ENCODE measurements at places on chromosomes 12 and 14.
A peak's percentile ranks its signal among the peaks of the same experiment; 100 is the strongest.

- no peak for DNase-seq
Observed at GRCh38 chr12:67968321-67968720, 20.9 kb upstream of the IFNG-AS1 start.

DNA sequence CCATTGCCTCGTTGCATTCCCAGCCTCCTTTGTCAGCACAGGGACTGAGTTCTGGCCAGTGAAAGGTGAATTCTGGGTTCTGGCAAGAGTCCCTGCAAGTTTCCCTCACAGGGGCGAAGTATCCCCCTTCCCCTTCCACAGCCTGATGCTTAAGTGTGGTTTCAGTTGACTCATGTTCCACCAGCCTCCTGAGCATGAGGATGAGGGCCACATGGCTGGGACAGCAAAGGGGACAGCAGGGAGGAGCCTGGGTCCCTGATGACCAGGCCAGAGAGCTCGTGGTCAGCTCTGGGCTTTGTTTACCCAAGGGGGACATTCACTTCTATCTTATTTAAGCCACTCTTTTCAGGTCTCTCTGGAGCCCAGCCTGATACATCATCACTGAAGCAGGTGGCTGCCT, 36.5 kb downstream of the CACNA2D4 start:
- DNase-seq = no peak

GRCh38 chr12:122348505-122348904, 74.0 kb downstream of the CLIP1 start:
- DNase-seq = no peak

- DNase-seq = no peak
Observed at GRCh38 chr12:57896434-57897201, 44.7 kb upstream of the ATP23 start.

GRCh38 chr12:65663648-65664047, 160.6 kb upstream of the HMGA2 start:
- DNase-seq = no peak

DNA sequence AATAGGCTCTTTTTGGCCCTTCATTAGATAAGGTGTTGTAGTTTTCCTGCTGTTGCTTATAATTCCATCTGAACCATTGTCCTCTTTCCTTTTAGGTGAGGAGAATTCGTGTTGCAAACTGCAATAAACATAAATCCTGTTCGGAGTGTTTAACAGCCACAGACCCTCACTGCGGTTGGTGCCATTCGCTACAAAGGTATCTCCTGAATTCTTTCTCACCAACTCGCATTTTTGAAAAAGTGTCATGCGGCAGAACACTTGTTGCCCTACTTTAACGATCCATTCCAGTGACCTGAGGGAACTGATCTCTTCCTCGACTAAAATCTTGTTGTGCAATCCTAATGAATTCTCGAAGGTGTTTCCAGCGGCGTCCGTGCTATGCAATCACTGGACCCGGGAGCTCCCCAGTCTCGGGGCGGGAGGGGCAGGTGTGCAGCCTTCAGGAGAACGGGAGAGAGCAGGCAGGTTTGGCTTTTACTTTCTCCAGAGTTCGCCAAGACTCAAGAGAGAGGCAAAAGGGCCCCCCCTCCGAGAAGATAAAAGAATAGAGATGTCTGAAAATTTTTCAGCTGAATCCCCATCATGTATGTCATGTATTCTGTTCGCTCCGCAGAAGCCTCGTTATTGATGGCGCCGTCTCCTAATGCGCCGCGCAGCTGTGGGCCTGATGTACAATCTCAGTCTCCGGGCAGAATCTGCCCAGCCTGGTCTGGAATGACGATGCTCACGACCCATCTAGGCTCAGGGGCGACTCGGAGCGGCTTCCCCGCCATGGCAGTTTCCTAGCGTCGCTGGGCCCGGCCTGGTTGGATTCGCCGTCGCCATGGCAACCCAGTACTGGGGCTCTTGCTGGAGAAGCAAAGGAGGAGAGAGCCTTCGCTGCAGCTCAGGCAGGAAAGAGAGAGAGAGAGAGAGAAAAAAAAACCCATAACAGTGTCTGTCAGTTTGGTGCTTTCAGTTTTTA, 38.2 kb downstream of the PLXNC1 start:
- DNase-seq = peak; percentile 85

DNA sequence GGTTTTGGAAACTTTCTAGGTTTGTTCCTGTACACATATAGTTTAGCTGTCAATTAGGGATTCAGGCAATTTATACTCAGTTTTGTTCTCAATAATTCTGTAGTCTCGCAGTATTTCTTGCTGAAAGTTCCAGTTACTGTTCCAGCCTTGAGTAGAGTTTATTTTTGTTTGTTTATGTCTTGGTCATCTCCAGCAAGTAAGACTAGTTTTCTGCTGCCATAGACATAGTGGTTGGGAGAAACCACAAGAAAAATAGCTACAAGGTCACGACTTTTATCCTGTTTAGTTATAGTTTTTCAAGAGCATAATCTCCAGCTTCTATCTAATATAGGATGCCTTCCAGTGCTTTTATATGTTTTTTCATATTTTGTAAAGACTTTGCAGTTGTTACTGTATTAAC, 99.6 kb upstream of the FOXG1 start:
- DNase-seq = no peak

- DNase-seq = no peak
Observed at GRCh38 chr12:43480591-43480990, 71.4 kb downstream of the ADAMTS20 start.

DNA sequence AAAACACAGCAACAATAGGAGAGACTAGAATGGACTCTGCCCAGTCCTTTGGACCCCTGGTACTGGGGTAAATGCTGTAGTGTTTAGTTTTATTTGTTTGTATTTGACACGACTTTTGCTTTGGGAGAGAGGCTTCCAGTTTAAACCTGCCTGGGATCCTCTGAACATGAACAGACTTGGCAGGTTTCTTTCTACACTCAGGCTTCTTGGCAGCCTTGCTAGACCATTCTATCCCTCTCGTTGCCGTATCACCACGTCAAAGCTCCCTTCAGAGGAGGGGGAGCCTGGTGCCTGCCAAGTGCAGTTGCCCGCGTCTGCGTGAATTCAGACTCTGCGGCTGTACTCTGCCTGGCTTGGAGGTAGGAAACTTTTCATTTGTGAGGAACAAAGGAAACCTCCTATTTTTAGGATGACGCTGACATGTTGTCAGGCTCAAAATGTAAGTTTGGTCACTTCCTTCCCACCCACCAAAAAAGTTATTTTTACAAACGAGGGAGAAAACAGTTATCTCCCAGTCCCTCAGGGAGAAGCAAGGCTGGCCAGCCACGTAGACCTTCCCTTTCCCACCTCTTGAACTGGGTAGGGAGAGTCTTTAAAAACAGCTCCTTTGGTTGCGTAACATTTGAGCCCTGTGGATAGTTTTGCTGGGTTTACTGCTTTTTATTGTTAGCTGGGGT, 25.9 kb downstream of the CD9 start:
- DNase-seq = peak; percentile 62

DNA sequence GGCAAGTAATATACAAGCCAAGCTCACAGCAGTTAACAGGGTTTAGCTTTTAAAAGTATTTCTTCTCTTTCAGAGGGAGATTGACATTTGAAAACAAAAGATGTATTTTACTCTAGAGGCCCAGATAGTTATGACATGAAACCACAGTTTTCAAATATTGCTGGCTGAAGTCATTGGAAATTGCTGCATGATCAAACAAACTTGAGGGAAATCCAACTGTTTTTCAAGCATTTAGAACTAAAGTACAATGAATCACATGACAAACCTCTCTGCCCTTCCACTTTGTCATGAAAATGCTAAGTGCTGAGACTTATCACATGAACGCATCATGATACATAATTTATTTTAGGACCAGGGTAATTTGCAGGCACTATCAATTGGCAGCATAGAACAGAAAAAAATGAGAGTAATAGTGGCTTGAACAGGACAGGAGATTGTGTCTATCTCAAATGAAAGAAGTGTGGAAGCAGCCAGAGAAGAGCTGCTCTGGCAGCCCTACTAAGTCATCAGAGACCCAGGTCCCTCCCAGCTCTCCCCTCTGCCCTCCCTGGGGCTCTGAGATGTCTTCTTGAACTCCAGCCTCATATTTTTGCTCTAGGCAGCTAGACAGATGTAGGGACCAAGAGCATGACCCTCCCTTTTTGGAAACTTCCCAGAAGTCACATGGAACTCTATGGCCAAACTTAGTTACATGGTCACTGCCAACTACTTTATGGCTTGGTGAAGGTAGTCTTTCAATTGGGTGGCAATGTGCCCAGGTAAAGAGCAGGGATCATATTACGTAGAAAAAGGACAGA, 90.1 kb upstream of the PELI2 start:
- DNase-seq = no peak

DNA sequence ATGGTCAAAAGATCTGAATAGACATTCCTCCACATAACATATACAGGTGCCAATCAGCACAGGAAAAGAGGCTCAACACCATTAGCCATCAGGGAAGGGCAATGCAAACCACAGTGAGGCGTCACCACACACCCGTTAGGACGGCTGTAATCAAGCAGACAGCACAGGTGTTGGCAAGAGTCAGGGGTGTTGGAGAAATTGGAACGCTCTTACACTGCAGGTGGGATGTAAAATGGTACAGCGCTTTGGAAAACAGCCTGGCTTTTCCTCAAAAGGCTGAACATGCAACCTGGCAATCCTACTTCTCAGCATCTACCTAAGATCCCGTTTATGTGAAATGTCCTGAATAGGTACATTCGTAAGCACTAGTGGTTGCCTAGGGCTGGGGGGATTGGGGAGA, 21.5 kb upstream of the MMP17 start:
- DNase-seq = no peak

GRCh38 chr12:124740691-124741137, 123.0 kb downstream of the SCARB1 start:
- no peak for DNase-seq

DNA sequence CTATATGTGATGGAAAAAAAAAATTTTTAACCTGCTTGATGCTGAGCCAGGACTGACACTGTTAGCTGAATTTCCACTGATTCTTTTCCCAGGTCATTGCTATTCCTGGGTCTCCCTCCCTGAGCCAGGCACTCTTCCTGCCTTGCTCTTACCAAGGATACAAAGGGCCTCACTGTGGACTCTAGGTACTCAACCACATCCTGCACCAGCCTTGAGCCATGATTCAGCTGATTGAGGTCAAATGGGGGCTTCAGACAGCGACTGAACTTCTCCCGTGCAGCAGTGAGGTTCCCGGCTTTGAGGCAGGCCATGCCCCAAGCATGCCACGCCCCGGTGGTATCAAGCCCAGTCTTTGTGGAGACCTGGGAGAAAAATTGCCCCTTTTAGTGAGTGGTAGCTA, 54.3 kb downstream of the ZFYVE26 start:
- no peak for DNase-seq

DNA sequence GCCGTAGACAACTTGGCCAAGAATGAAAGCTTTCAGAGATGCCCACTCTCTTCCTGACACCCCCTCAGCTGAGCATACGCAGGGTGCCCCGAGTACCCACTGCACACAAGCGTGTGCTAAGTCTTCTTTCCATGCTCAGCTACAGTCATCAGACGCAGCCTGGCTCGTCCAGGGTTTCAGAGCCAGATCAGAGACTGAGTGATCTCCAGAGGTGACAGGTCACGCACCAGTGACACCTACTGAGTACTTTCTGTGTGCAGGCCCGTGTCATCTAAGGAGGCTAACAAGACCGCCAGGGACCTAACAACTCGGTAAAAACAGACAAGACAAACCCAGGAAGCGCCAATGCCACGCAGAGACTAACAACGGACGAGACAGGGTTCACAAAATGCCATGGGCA, 25.1 kb downstream of the STX2 start:
- no peak for DNase-seq

- no peak for DNase-seq
Observed at GRCh38 chr12:95591731-95592130, 40.5 kb upstream of the USP44 start.

DNA sequence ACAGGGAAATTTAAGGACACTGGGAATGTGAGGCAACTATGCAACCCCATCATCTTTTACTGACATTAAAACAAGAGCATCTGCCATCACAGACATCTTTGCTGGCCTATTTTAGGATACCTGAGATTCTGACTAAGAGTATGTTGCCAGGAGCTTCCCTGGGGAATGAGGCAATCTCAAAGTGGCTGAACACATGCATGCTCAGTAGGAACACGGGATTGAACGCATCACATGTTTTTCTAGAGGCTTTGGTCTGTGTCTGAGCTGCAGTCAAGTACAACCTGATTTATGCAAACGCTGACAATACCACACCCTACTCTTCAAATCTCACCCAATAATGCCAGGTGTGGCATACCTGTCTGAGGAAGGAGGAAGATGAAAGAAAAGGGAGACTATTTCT, 416.5 kb downstream of the NELL2 start:
- DNase-seq = no peak

DNA sequence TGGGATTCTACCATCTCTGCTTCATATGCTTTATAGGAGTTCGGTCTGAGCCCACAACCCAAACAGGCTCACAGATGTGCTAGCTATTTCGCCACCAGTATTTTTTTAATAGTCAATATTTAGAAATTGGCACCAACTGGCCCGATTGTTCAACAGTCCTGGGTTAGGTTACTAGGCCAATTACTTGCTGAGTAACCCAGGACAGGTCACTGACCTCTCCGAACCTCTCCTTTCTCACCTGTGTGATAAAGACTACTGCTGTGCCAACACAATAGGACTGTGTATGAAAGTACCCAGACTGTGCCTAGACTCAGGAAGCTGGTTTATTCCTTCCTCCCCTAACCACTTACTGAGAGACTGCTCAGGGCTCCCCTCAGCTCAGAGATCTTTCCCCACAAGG, 8.3 kb downstream of the BDKRB2 start:
- no peak for DNase-seq

GRCh38 chr12:119381471-119382235, 47.1 kb downstream of the CCDC60 start:
- DNase-seq = no peak

- no peak for DNase-seq
Observed at GRCh38 chr14:74308695-74309094, 6.0 kb upstream of the ABCD4 start.

DNA sequence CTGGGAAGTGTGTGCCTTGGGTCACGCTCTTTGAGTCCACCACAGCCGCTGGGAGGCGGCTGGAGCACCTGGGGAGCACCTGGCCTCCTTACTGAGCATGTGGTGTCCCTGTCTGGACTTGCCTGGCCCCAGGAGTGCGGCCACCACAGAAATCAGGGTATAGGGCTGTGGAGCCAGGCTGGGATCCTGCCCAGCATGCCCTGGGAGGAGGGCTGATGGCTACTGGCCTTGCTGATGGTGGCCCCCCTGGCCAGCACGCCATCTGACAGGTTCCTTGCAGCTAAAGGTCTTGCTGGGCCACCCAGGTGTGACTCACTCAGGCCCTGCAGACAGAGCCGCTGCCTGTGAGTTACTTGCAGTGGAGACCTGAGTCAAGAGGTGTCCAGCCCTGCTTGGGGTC, 6.0 kb downstream of the ULK1 start:
- no peak for DNase-seq

- no peak for DNase-seq
Observed at GRCh38 chr12:118521036-118521370, 144.6 kb downstream of the SUDS3 start.

- no peak for DNase-seq
Observed at GRCh38 chr14:88910386-88910785, 85.9 kb downstream of the TTC8 start.

DNA sequence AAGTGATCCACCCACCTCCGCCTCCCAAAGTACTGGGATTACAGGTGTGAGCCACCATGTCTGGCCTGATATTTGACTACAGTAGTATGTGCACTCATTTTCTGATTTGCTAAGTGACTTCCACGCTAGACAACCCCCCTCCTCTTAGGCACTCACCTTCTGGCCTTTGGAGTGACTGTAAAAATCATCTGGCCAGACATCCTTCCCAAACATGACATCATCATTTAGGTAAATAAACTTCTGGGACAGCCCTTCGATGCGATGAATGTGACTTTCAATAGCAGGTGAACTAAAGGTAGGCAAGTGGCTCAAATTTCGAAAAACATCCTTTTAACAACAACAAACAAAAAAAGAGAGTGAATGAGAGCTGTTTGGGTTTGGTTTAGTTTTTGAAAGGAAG, 30.6 kb upstream of the SYCP3 start:
- DNase-seq = no peak
